ENCODE measurements at places on chromosomes 4 and X. TPM values are rescaled to one million over a fixed set of nuclear protein-coding genes. Genes with fewer than 3 reads are reported as not detected.

DNA sequence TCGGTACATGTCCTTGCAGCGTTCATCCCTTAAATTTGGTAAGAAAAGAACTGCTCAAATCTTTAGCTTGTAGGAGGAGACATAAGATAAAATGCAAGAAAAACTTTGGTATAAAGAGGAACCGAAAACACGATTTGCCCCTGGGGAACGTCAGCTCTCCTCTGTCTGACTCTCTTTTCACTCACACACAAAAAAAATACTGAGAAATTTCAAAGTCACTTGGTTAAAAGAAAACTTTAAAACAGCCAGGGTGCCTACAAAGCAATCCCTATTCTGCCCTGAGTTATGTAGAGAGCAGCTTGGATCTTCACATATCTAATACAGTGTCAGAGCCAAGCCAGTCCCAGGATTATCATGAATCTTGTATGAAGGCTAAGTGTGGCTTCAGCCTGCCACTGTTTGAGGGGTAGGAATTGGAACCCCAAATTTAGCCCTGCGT, 248.5 kb upstream of the CXXC4 start:
- DNase-seq: no peak

- DNase-seq: no peak
Observed at GRCh38 chr4:105179539-105180401, 33.1 kb downstream of the TET2 start.

GRCh38 chr4:10655968-10656367, 28.6 kb downstream of the CLNK start:
- DNase-seq: no peak

- no peak for DNase-seq
Observed at GRCh38 chr4:145822581-145822980, 116.0 kb downstream of the ZNF827 start.

GRCh38 chrX:112643721-112644120, 36.0 kb downstream of the LHFPL1 start:
- no peak for DNase-seq

DNA sequence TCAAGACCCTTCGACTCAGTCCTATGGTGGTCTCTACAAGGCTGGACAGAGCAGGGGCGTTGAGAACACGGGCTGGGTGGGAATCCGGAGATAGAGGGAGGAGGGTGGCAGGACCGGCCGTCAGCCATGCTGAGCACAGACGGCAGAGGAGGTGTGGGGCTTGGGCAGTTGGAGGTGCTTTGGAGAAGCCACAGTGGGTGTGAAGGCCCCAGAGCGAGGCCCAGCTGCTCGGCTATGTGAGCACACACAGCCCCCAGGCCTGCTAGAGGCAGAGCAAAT, 4.2 kb downstream of the PDE6B start:
- no peak for DNase-seq

- no peak for DNase-seq
Observed at GRCh38 chr4:128477540-128477939, 189.9 kb upstream of the PGRMC2 start.

- no peak for DNase-seq
Observed at GRCh38 chr4:185099940-185100339, 43.1 kb upstream of the SLC25A4 start.

DNA sequence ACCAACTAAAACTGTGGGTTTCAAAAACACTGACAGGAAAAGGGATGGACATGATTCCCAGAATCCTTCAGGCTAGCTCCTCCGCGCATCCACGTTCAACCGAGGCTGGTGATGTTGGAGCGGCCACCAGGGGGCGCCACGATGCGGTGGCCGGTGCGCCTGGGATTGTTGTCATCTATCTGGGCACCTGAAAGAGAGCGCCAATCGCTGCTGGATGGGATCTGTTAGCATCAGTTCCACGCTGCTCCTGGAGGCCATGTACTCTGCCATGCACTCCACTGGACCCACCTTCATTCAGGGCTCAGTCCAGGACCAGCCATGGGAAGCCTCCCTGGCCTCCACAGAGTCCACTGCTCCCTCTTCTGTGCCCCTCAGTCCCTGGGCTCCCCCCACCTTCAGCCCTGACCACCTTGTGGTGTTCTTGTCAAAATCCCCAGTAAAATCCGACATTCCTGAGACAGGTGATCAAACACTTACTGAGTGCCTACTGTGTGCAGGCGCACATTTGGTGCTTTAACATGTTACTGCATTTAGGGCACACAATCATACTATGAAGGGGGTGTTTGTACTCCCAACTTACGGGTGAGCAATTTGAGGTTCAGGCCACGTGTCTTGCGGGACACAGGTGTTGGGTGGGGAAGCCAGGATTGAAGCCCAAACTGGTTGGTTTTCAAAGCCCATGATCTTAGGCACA, 71.1 kb downstream of the CRMP1 start:
- DNase-seq: no peak

- no peak for DNase-seq
Observed at GRCh38 chr4:151541389-151542071, 132.6 kb downstream of the FHIP1A start.

DNA sequence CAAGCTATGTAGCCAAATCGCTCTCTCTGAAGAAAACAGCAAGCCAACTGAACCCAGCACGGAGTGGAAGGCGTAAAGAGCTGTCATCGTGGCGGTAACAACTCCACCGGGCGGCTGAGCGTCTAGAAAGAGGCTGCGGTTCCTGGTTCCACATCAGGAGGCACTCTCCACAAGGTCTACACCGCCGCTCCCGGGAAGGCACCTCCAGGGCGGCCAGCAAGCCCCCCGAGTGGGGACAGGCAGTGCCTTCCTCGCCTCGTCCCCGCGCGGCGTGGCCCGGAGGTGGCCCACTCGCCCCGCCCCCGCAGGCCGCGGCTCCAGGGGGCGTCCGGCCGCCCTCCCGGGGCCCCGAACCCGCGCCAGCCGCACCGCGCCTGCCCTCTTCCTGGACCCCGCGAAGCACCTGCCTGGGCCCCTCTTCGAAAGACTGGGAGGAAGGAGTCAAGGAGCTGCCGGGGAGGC, 755 bp downstream of the KLHL8 start:
- peak; percentile 58 for DNase-seq

DNA sequence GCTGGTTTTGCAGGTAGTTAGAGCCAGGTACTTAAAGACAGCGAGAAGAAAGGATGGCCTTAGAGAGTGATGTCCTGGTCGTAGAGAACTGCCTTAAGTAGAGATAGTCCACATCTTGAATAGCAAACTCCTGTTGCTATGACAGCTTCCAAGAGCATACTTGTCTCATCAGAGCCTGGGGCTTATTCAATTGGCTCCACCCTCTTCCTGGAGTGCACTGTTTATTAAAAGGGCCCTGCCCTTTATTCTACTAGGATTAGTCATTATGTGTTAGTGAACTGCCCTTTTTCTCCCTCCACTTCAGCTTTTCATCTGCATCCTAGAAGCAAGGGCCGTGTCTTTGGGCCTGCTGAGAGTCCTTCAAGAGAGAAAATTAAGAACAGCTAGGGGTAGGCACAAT, 94.5 kb upstream of the EOLA2 start:
- no peak for DNase-seq

GRCh38 chr4:23279377-23279986, 586.7 kb downstream of the GBA3 start:
- DNase-seq: no peak

GRCh38 chr4:81589262-81589661, 117.6 kb upstream of the RASGEF1B start:
- no peak for DNase-seq

- DNase-seq: peak; percentile 31
Observed at GRCh38 chrX:12894074-12895030, 12.1 kb upstream of the TLR8 start.

DNA sequence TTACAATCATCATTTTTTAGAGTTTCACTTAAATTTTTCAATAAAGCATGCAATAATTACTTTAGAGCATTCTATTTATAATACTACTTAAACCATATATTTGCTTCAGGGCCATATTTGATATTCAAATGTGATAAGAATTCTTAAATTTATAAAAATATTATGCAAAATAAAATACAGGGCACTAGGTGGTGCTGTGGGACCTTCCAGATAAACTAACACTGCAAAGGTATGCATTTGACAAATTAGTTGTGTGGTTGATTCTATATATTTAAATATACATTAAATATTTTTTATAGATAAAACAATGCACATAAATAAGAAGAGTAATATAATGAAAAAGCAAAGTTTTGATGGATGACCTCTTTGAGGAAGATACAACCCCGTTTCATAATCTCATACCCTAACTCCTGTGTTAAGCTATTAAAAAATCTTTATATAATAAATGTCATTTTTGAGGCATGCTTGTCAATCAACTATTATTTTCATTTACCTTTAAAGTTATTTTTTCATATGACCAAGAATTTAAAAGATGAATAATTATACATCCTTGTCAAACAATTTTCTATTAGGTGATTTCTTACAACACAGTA, 128.4 kb downstream of the REELD1 start:
- DNase-seq: no peak

DNA sequence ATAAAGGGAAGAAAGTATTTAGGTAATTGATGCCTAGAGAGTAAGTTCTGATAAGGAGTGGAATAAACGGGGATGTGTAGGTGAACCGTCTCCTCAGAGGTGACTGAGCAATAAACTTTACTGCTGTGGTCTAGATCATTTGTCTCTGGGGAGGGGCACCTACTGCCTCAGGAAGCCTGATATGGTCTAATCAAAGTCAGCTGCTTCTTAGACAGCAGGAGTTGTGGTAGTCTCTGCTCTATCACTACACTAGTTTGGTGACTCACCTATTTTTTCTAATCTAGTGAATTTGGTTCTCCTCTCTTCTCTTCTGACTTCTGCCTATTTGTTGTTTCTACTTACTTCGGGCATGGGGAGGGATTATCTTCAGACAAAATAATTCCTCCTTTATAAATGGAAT, 95.1 kb upstream of the STIM2 start:
- DNase-seq: no peak

GRCh38 chr4:150173982-150174398, 95.7 kb downstream of the DCLK2 start:
- DNase-seq: no peak

The ERCC6L gene
- 0.18 TPM for total RNA-seq

The PABPC4L gene
- total RNA-seq: 1.1 TPM

The GIMD1 gene
- total RNA-seq: not detected

The USP17L17 gene
- not detected for total RNA-seq

The TLR1 gene
- 8.2 TPM for total RNA-seq

The GYPE gene
- 1.3 TPM for total RNA-seq

The SERTM2 gene
- not detected for total RNA-seq

The CTAG1A gene
- not detected for total RNA-seq

The LONRF3 gene
- total RNA-seq: 3.9 TPM

The CT55 gene
- total RNA-seq: not detected

The SPANXD gene
- not detected for total RNA-seq

The PNMA6F gene
- total RNA-seq: not detected

The NHSL2 gene
- total RNA-seq: 8.8 TPM

The LETM1 gene
- 37.2 TPM for total RNA-seq

The SEC31A gene
- 148 TPM for total RNA-seq
